ENCODE measurements at places on chromosomes 3 and 15.

DNA sequence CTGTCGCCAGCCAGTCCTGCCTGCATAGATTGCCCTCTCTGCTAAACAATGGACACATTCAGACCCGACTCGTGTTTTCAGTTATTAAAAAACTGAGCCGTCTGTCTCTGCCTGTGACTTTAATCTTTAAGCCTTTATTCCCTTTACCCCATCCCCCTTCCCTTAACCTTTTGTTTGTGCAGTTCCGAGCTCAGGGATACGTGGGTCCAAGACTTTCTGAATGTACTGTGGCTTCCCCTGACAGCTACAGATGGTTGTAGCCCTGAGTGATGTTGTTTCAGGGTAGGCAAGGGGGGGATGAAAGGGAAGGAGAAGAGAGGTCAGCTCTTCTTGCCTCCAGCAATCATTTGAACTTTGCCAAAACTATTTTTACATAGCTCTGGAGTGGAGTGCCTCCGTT lies 44.6 kb downstream of the EEFSEC start:
- DNase-seq = no peak

- DNase-seq = peak; percentile 18
Measured at GRCh38 chr3:25427942-25428788, at the start of gene RARB. Gene RARB, plus strand, starts transcription at chr3:25428263. Its CDS starts 469 bp downstream, at chr3:25428732.

- no peak for DNase-seq
Measured at GRCh38 chr3:127835993-127836882, 13.9 kb upstream of the MGLL start.

DNA sequence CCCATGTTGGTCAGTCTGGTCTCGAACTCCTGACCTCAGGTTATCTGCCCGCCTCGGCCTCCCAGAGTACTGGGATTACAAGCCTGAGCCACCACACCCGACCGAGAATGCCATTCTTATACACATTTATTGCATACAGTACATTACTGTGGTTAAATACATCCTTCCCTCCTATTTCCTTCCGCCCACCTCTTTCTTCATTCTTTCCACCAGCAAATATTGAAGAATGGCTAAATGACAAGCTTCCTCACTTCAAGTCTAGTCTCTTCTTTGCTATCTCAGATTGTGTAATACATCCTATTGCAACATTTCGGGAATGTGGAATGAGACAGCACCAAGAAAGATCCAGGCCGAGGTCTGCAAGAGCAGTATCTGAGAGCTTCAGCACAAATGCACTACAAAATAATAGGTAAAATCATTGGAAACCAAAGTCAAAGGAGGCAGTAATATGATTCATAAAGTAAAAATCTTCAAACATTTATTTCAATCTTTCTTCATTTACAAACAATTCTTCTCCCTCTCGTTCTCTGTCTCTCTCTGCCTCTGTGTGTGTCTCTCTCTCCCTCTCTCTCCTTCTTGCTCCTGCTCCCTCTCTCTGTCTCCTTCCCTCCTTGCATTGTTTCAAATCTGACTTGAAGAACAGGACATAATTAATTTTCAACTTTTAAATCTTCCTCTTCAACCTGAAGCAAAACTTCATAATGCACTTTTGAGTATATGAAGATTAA lies 94.7 kb upstream of the TGFBR2 start:
- DNase-seq = no peak

Data from bone marrow (tissue), 2 donors.